ENCODE measurements at places on chromosomes 16 and 17.

DNA sequence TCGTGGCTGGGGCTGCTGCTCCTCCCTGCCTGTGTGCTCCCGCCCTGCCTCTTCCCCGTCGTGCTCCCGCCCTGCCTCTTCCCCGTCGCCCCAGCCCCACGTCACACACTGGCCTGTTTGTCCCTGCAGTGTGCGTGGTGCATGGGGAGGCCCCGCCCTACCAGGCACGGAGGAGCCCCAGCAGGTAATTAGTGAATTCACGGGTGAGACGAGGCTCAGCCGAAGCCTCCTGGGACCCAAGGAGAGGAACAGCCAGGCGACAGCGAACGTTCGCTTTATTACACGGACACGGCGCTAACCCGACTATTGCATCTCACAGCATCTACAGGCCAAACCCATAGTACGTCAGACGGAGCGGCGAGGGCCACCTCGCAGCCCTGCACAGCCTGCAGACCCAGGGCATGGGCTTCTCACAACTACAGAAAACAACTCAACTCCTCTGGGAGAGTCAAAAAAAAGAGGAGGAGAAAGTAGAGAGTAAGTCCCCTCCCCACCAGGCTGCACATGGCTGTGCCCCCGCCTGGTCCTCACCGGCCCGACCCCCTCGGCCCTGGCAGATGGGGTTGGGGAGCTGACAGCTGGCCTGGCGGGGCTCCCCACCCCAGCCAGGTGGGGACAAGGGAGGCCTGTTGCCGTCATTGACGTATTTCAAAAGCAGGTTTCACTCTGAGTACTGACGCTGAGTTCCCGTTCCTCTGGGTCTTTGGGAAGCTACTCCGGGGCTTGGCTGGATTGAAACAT is 4.3 kb upstream of the PABPN1L start:
- no peak for DNase-seq

- DNase-seq, result peak; percentile 59
Measured at GRCh38 chr17:34146440-34147043, 108.5 kb upstream of the CCL2 start.

DNA sequence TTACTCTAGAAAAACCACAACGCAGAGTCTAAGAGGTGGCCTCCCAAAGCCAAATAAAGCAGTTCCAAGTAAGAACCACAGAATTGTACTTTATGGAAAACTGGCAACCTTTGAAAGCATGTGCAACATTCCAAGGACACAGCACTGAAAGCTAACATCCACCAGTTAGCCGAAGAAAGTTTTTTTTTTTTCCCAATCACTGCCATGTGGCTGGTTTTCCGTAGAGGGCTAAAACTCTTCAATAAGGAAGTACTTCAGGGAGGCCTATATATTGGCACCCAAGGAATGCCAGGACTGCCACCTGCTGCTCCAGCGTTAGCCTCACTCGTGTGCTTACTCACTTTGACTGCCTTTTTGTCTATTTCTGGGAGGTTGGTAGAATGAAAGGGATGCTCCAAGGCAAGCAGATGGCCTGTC is 25.2 kb downstream of the CEP95 start:
- no peak for DNase-seq

DNA sequence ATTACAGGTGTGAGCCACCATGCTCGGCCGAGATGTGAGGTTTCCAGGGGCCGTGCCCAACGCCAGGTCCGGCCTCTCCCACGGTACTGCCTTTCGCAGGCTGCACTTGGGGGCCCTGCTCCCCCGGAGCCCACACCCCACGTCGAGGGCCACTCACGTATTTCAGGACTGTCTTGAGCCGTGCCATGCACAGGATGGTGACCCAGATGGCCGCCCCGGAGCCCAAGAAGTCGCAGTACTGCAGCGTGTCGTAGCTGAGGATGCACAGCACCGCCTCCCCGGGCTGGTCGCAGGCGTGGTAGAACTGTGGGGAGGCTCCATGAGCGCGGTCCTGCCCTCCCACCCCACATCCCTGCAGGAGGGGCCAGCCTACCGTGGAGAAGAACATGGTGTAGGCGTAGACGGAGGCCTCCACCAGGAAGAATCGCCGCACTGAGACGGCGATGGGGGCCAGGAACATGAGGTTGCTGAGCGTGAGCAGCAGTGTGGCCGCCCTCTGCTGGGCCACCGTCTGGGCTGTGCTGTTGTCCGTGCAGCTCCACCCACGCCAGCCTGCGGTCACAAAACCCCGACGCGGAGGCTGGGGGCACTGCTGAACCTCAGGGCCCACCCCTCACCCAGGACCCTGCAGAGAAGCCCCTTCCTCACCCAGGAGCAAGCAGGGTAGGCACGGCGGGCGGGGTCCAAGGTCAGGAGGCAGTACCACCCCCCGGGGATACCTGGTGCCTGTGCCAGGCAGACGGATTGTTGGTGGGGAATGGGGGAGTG is 3.7 kb upstream of the MRPL28 start:
- DNase-seq, result no peak

- peak; percentile 18 for DNase-seq
Measured at GRCh38 chr17:70137451-70138230, 31.7 kb upstream of the KCNJ2 start.

GRCh38 chr16:24298548-24299167 is 42.5 kb downstream of the CACNG3 start:
- DNase-seq, result no peak

- DNase-seq, result no peak
Measured at GRCh38 chr16:67708368-67708771, 10.7 kb downstream of the GFOD2 start.

DNA sequence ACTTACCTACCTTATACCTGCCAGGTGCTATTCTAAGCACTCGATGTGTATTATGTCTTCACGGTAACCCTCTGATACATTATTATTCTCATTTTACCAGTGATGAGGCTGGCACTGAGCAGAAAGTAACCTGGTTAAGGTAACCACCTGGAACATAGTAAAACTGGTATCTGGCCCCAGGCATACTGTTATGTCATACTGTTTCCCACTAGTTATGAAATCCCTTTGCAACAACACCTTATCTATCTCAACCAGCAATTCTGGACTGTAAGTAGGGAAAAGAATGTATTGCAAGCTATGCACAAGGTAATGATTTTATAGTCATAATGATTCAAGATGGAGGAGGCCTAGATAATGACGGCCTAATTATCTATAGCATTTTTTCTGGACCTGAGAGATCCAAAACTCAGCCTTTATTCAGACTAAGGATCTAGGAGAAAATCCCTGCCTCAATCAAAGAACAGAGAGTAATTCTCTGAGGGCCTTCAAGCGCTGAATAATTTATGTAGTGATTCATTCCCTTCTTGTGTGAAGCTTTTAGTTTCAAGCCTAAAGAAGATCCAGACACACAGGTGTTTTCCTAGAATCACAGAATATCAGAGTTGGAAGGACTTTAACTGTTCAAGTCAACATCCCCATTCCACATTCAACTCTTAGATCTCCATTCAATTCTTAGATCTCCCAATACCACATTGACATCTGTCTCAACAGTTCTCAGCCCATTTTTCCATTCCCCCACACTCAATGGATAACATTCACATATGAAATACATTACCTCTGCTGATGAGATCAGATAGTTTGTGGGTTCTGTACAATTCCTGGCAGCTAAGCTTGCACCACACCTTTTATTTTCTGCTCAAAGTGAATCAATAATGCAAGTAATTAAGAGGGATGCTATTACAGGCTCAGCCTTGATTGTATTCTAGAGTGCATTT is 14.9 kb upstream of the MMD start:
- no peak for DNase-seq

DNA sequence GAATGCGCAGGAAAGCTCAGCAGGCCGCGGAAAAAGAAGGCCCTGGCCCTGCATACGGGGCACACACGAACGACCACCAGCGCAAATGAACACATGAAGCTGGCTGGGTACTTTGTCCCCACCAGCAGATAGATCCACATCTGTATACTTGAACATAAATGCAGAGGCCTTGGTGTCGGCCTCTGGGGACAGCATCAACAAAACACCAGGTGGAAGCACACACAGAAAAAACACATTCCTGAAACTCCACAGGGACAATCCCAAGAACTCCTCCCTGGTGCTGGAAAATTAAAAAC is 606 bp upstream of the ZBTB4 start:
- no peak for DNase-seq

DNA sequence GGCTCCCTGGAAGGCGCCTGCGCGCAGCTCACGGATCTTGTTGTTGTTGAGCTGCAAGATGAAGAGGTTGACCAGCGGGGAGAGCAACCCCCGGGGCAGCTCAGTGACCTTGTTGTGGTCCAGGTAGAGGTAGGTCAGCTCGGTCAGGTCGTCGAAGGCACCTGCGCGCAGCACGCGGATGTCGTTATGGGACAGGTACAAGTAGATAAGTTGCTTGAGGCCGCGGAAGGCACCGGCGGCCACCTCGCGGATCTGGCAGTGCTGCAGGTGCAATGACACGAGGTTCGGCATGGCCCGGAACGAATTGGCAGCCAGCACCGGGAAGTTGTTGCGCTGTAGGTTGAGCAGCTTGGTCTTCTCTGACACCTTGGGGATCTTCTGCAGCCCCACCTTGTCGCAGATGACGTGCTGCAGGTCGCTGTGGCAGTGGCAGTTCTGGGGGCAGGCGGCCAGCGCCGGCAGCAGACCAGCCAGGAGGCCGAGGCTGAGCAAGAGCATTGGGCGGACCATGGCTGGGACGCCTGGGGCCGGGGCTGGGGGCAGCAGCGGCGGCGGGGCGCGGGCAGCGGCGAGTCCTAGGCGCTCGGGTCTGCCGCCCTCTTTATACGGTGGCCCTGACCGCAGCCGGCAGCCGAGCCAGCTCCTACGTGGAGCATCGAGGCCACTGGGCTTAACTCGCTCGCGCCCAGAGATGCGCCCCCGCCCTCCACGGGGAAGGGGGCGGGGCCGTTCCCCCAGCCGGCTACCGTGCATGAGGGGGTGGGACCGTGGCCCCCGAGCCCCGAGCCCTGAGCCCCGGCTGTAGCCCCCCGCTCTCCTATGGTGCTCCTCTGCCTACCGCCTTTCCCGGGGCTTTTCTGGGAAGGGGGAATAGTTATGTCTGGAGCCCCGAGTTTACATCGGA is at the start of gene CHAD:
CHAD (minus strand) TSS at position 577 of the 904 bp plus-strand sequence; CDS start at position 510, 67 bp downstream.
- DNase-seq, result no peak

DNA sequence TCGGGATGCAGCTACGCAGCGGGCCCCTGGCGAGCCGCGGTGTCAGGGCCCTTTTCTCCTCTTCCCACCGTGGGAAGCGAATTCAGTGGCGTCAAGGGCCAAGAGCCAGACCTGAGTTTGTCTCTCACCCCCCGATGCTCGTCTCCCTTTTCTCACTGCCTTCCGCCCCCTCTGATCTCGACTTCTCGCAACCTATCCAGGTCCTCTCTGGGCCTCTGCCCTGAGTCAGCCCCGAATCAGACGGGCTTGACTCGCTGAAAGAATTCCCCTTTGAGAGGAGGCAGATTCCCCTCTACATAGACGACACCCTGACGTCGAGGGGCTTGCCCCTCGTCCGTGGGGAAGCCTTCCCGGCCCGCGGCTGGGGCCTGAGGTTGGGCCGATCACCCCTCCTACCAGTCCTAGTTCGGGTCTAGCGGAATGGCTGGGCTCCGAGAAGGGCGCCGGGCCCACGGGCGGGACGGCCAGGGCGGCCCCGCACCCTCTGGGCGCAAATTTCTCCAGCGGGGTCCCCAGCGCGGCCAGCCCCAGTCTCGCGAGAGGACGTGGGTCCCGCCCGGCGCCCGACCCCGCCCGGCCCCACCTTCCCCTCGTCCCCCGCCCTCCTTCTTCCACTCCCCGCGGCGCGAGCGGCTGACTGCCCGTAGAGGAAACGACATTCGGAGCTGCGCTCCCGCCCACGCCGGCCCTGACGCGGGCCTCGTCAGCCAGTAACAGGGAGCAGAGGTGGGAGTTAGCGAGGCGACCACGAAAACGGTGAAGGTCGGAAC is at the start of gene GGNBP2:
GGNBP2 (plus strand) TSS at position 613 of the 770 bp plus-strand sequence. CDS start 806 bp downstream, outside the sequence.
- DNase-seq, result peak; percentile 94

DNA sequence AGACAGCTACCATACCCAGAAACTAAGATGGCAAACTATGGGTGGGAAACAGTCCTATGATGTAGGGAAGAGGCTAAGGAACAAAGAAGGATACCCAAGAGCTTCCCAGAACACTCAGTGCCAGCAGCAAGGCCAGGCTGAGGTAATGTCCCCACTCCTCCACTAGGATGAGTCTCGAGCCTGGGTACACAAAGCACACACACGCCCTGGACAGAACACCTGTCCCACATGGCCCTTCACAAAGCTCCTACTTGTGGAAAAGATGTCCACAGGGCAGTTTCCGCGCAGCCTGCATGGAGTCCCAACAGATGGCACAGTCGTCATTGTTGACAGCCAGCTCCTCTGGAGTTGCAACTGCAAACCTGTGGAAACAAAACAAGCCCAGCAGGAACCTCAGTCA is 23.9 kb downstream of the AMFR start:
- DNase-seq, result no peak

DNA sequence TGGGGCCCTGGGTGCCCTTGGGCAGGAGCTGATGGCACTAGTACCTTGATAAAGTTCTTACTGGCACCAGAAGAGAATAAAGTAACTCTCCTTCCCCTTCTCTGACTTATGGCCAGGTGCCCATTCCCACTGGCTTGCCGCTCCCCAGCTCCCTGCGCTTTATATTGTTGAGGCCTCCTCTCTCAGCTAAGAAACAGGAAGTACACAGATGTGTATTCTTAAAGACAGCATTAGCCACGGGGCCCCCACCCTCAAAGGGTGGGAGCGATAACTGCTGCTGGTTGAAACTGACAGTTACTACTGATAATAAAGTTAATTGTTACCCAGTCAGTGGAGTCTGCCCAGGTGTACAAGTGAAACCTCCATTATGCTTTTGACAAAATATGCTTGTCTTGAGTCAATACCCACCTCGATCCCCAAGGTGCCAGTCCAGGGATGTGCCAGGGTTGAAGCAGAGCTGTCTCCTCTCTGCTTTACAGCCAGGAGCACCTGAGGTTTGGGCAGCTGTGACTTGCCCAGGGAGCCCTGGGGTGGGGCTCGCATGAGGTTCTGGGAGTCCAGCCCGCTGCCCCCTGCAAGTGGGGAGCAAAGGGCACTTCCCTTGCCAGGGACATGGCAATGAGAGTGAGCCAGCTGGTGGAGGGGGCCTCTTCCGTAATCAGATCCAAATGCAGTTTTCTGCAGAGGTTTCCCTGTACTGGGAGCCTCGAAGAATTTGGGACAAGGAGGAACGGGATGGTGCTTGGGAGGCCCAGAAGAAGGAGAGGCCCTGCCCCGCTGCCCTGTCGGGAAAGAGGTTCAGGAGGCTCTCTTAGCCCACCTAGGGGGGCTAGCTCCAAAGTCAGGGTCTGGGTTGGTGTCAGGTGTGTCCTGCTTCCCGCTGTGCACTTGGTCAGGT is 5.4 kb upstream of the CLDN9 start:
- DNase-seq, result no peak

DNA sequence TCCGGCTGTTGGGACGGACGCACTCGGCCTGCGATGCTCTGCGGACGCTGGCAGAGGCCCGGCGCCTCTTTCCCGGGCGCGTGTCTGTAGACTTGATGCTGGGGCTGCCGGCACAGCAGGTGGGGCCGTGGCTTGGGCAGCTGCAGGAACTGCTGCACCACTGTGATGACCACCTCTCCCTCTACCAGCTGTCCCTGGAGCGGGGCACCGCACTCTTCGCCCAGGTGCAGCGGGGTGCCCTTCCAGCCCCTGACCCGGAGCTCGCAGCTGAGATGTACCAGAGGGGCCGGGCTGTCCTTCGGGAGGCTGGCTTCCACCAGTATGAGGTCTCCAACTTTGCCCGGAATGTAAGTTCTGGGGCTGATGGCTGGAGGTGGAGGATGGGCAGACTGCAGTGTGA is 3.5 kb downstream of the RSAD1 start:
- DNase-seq, result no peak
